Mammary epithelial cell (primary cell): ENCODE measurements at places on chromosomes 3 and 15.

- no peak for DNase-seq
Measured at GRCh38 chr3:124144035-124144814, 152.3 kb upstream of the ROPN1 start.

GRCh38 chr3:155963570-155963969 is 93.1 kb downstream of the GMPS start:
- no peak for DNase-seq

GRCh38 chr3:109346770-109347295 is 9.5 kb upstream of the DPPA4 start:
- no peak for DNase-seq

GRCh38 chr3:9036404-9037131 is 73.3 kb upstream of the RAD18 start:
- no peak for DNase-seq

DNA sequence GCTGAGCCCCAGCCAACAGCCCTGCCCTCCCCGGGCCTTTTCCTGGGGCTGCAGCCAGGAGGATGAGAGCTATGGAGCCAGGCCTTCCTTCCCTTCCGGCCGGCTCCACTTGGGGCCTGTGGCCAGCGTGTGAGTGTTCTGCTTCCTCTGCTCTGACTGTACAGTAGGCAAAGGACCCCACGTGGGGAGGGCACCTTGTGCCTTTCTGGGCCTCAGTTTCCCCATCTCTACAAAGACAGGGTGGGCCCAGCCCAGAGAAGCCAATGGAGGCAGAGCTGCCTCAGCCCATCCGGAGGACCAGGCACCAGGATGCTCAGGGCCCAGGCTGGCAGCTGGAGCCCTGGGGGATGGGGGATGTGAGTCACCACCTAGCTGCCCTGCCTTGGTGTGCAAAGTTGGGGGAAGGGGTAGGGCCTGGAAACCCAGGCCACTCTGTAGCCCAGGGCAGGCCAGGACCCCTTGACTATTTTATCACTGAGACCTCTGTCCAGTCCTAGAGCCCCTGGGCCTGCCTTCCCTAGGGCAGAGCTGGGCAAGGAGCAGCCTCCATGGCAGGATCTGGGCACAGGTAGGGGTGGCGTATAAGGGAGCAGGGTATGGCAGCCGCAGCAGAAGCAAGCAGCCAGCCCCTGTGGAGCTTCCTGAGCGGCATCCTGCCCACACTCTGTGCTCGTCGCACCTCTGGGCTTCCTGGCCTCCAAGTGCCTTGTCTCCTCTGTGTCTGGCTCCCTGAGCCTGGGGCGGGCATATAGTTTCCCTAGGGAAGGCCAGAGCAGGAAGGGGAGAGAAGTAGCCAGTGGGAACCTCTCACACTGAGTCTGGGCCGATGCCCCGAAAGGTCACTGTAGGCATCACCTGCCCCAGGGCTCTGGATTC is 1.8 kb downstream of the PSTPIP1 start:
- no peak for DNase-seq

DNA sequence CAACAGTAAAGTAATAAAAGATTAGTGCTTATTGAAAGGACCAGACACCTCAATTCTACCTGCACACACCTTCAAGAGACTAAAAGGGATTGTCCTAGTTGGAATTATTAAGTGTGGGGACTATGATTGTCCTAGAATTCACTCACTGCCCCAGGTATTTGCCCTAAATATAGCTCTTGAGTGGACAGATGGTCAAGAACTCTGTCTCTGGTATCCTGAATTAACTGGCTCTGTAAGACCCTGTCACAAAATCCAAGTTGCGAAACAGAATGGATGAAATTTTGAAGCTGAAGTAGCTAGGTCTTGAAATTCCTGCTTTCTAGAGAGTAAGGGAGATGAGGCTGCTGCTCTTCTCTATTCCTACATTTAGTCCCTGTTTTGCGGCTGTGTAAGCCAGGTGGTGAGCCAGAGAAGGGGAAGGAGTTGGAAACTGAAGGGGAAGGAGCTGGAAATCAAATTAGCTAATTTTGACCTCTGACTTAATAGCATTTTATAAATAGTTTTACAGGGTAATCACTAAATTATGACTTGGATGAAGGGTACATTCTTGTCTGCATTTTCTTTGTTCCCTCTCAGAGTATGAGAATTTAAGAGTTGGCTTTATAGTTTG is 34.5 kb downstream of the KBTBD12 start:
- no peak for DNase-seq

- DNase-seq, result no peak
Measured at GRCh38 chr15:51184627-51185026, 89.9 kb upstream of the TNFAIP8L3 start.

DNA sequence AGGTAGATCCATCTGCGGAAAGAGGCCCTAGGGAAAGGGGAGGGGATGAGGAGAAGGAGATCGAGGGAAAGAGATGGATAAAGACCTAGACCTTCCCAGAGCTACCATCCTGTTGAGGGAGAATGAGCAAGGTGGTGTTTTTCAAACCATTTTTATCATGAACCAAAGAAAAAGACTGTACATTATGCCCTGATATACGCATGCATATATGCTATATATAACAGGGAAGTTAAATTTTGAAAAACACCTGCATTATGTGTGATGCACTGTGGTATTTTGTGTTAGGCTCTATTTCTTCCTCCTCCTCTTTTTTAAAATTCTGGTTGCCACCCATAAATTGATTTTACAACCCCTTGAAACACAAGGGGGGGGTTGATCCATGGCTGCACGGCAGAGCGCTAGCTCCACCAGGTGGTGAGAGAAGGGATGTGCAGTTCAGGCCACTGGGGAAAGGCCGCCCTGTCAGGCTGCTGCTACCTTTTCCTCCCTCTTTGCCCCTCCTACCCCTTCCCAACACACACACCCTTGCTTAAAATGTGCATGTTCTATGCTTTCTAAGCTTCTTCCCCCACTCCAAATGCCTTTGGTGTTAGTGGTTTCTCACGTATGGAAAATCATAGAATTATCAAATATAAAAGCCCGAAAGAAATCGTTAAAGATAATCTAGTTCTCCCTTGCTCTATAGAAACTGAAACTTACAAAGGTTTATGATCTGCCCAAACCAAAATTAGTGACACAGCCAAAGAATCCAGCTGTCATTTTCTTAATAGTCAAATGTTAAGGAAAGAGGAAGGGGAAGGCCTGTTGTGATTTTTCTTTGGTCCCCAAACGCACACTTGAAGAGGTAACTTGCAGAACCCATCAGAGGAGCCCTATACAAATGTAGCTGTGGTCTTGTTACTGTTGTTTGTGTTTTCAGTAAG is 262.0 kb upstream of the UMPS start:
- peak; percentile 24 for DNase-seq

DNA sequence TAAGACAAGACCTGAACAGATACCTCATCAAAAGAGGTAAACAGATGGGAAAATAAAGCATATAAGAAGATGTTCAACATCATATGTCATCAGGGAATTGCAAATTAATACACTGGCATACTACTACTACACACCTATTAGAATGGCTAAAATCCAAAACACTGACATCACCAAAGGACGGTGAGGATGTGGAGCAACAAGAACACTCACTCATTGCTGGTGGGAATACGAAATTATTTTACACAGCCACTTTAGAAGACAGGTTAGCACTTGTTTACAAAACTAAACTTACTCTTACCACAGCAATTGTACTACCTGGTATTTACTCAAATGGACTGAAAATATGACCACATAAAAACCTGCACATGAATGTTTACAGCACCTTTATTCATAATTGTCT is 119.6 kb downstream of the GSK3B start:
- peak; percentile 88 for DNase-seq

DNA sequence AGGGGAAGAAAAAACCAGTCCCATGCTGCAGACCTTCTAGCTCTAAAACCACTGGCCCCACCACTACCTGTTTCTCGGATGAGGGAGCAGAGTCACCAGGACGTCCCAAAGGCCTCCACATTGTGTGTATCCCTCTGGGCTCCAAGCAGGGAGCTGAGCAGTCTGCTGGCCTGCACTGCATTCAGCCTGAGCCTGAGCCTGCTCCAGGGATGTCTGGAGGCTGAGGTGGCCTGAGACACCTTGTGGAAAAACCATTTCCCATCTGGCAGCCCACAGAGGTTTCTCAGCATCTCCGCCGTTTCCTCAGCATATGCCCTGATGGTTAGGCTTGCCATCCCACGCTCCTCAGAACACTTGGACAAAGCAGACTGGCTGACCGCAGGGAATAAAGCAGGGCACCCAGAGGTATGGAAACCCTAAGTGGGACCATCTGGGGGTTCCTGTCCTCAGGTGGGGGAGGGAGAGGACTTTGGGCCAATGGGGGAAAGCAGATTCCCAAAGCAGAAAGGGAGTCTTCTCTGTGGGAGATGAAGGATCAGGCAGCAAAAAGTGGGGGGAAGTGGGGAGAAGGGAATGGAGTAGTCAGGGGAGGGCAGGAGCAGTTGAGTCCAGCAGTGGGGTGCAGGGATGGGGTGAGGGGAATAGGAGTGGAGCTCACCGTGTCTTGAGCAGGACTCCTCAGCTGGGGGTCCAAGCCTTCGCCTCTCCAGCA is at the start of gene CILP:
Gene CILP (minus strand): TSS at position 704 of the 712 bp plus-strand sequence. CDS start 1,718 bp downstream, outside the sequence.
- no peak for DNase-seq

- DNase-seq, result no peak
Measured at GRCh38 chr3:149442043-149442442, 32.5 kb upstream of the TM4SF4 start.

GRCh38 chr3:87793337-87793877 is 265.4 kb downstream of the CGGBP1 start:
- DNase-seq, result no peak

DNA sequence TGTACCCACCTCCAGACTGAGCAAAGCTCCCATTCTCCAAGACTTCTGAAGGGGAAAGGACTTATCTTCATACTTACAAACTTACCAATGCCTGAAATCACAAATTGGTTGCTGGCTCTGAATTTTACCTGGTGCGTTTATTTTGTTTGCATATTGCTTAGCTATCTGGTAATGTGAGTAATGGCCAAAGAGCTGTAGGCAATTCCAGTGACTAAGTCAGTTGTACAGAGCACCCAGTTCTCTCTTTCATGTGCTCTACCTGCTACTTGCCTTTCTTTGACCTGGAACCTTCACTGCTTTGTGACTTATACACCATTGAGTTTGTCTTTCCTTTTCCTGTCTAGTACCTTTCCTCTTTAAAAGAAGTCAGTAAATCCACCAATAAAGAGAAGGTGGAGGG is 755.9 kb upstream of the LMCD1 start:
- DNase-seq, result peak; percentile 5

DNA sequence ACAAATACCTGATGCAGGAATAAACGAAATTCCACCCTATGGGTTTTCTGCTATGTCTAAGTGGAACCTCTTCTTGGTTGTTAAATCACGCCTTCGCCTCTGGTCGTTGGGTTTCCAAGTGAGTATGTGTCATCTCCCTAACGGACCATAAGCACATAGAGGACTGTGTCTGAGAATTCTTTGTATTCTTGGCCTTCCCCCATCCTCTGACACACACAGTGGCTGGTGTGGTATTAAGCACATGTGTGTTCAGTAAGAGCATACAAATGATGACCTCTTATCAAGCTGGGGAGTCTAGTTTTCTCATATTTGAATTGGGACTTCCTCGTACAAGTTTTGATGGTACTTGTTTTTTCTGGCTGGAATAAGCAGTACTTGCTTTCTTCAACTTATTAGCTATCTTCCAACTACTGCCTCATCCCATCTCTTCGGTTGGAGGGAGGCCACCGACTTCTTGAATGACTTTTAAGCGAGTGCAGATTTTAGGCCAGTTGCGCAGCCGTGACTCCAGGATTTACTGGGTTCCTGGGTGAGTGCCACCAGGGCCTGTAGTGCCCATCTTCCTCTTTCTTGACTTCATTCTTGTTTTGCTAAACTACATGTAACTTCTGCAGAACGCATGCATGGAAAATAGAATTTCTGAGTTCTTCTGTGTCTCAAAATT is 240.2 kb downstream of the ADAMTS17 start:
- no peak for DNase-seq

GRCh38 chr3:81723732-81724313 is 37.6 kb downstream of the GBE1 start:
- DNase-seq, result no peak

DNA sequence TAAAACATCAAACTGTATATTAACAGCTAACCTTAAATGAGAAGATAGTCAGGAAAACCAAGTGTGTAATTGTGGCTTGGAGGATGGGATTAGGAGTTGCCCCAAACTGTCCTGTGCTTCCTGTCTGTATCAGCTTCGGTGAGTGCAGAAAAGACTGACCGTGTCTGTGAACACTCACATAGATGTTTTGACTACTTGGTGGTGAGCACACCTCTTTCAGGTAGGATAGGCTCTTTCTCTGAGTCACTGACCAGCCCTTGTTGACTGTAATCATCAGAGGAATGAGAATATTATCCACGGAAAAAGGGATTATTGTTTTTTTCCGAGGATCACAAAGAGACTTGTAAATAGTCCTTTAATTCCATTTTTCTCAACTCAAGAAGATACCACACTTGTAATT is 51.5 kb downstream of the GMNC start:
- DNase-seq, result peak; percentile 56

DNA sequence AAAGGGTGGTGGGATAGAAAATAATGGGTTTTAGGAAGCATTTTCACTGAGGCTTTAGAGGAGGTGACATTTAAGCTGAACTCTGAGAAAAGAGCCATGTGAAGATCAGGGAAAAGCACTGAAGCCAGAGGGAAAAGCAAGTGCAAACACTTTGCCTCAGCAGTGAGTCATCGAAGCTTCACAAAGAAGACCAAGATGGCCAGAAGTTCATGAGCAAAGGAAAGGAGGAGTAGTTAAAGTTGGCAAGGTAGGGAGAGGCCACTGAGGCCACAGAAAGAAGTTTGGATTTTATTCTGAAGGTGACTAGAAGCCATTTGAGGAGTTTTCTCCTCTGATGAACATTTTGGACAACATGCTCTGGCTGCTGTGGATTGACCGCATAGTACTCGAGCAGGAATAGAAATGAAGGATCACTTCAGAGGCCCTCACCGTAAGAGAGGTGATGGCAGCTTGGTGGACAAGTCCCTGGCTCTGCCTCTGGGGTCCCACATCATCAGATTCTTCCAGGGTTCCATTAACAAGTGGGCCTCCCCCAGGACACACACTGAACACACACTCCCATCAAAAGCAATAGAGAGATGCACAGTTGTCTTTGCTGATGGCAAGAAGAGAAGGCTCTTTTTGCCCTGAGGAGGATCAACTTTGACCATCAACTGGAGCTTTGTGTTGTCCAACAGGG is 75.5 kb downstream of the TOP2B start:
- DNase-seq, result no peak

DNA sequence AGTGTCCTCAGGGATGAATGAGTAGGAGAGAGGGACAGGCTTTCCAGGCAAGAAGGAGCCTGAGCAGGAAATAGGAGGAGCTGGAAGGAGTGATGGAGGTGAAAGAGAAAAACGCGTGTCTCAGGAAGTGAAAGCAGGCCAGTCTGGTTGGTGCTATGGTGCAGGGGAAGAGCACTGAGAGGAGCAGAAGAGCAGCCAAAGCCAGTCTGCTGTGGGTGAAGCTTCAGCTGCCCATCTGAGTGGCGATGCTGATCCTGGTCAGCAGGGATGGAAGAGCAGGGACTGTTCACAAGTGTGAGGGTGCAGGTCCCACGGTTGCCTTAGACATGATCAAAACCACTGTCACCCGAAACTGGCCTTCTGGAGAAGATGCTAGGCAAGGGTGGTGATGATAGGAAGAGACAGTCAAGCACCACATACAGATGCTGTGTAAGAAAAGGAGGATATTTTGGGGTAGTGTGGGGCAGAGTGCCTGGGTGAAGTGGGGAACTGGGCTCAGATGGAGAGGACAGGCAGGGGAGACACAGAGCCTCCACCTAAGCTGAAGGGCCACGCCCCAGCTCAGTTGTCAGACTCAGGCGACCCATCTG is 5.5 kb upstream of the KY start:
- DNase-seq, result no peak
